ENCODE measurements at places on chromosomes 5 and 9. TPM values are rescaled to one million over a fixed set of nuclear protein-coding genes. Genes with fewer than 3 reads are reported as not detected.

The LPAR1 gene
- total RNA-seq: not detected

GRCh38 chr5:76582230-76583162 is 40.7 kb downstream of the F2RL2 start:
- peaks cover 5% of the 10 kb centered on the region for H3K4me1 ChIP-seq
- no peaks in the 10 kb centered on the region for H3K27me3 ChIP-seq
- no peak overlapping the region for H3K4me3 ChIP-seq
- peaks cover 5% of the 10 kb centered on the region for H3K36me3 ChIP-seq
- no peak overlapping the region for H3K27ac ChIP-seq

GRCh38 chr5:143946837-143947236 is 134.9 kb downstream of the HMHB1 start:
- H3K4me1 ChIP-seq: no peaks in the 10 kb centered on the region
- no peaks in the 10 kb centered on the region for H3K27me3 ChIP-seq
- no peaks in the 10 kb centered on the region for H3K36me3 ChIP-seq
- H3K4me3 ChIP-seq: no peak overlapping the region
- no peak for DNase-seq
- H3K27ac ChIP-seq: no peak overlapping the region

DNA sequence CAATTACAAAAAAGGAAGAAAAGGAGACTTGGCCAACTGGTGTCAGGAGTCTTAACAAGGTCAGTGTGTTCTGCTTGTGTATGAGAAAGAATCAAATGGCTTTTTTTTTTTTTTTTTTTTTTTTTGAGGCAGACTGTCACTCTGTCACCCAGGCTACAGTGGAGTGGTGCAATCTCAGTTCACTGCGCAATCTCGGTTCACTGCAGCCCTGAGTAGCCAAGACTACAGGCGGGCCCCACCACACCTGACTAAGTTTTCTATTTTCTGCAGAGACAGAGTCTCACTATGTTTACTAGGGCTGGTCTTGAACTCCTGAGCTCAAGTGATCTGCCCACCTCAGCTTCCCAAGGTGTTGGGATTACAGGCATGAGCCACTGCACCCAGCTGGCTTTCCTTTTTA is 3.1 kb upstream of the IL7R start:
- peak; percentile 62 for DNase-seq
- peak overlapping the region; percentile 58 for H3K4me3 ChIP-seq
- H3K4me1 ChIP-seq: peaks cover 59% of the 10 kb centered on the region
- H3K27ac ChIP-seq: peak overlapping the region; percentile 95
- no peaks in the 10 kb centered on the region for H3K27me3 ChIP-seq
